ENCODE measurements at places on chromosomes 7 and 10. TPM values are rescaled to one million over a fixed set of nuclear protein-coding genes. Genes with fewer than 3 reads are reported as not detected.

Gene PPP1R9A
- 2.6 TPM for total RNA-seq

Gene PDE1C
- total RNA-seq = 24.2 TPM

Gene ITPRID1
- not detected for total RNA-seq

Gene MKX
- 0.39 TPM for total RNA-seq

Gene IFIT1
- total RNA-seq = 17.3 TPM

Gene TET1
- 0.21 TPM for total RNA-seq

GRCh38 chr7:117654780-117655179 lies 175.0 kb downstream of the CFTR start:
- DNase-seq = no peak

- no peak for DNase-seq
Measured at GRCh38 chr10:30744106-30744505, 114.6 kb upstream of the LYZL2 start.

DNA sequence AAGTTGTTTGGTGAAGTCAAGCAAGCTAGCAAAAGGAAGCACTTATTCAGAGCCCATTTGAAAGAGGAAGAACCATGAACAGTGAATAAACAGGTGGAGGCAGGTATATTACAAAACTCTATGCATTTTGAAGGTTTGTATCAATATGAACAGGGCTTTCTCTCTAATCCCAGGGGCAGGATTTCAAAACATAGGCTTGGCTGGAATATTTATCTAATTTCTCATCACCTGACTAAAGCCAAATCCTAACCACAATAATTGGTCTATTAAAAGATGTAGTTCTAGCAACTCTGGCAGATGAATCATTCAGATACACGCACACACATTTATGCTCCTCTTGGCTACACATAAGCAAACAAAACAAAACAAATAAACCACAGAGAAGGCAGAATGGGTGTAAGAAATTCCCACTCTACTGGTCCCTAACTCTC lies 554.4 kb downstream of the INHBA start:
- DNase-seq = peak; percentile 81

- no peak for DNase-seq
Measured at GRCh38 chr7:150820578-150821198, 20.1 kb downstream of the TMEM176A start.

DNA sequence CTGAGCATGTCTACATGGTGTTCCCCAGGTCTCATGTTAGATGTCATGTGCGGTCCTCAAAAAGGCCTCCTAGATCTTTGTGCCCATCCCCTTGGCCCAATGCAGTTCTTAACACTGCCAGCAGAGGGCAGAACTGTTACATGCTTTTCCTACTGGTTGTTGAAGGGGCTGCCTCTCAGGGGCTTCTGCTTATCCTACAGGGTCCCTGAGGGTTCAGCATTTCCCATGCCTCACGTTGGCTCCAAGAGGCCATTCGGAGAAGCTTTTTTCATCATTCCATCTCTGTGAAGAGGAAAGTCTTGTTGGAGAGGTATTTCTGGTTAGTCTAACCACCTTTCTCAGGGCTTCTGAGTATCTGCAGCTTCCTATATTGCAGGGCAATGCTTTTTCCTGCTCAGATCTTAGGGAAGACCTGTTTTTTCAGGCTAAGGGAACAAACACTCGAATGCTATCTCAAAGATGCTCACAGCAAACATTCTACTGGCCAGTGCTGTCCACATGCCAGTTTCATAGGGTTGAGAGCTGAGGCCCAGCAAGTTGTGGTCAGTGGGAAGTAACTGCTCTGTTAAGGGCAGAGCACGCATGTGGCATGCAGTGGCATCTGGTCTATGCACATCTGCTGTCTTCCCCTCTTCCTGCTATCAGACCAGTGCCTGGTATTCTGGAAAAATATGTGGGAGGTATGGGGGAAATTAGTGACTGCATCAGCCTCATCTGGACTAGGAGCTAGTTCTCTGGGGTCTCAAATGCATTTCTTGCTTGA lies 31.5 kb downstream of the MBL2 start:
- DNase-seq = peak; percentile 3

DNA sequence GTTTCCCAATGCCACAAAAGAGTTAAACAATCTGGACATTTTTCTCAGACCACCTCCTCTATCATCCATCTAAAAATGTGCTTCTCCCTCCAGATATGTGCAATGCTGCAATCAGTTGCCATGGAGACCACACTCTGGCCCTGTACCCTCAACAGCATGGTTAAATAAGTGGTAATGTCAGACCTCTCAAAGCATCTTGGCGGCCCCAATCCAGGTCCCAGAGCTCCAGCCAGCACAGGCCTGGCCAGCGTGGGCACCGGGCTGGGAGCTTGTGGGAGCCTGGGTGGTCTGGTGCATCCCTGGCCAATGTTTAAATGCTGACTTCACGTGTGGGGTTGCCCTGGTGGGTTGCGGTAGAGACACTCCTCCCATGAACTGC lies 362.9 kb upstream of the ZNF32 start:
- no peak for DNase-seq

GRCh38 chr7:107165341-107165740 lies 3.5 kb upstream of the HBP1 start:
- no peak for DNase-seq

- no peak for DNase-seq
Measured at GRCh38 chr10:130394832-130395231, 258.6 kb downstream of the GLRX3 start.

DNA sequence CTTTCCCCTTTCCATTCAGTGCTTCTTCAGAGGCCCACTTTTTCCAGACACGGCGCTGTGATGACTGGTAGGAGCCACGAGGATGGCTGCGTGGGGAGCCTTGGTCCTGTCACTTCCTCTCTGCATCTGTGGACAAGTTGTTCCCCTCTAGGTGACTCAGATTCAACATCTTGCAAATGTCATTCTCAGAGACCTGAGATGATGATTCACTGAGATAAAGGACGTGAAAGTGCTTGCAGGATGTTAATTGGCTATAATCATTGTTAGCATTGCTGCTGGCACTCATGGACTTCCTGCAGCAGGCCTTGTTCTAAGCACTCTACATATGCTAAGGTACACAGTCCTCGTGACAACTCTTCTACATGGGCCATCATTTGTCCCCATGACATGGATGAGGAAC lies 489.8 kb upstream of the ZMIZ1 start:
- DNase-seq = peak; percentile 9

DNA sequence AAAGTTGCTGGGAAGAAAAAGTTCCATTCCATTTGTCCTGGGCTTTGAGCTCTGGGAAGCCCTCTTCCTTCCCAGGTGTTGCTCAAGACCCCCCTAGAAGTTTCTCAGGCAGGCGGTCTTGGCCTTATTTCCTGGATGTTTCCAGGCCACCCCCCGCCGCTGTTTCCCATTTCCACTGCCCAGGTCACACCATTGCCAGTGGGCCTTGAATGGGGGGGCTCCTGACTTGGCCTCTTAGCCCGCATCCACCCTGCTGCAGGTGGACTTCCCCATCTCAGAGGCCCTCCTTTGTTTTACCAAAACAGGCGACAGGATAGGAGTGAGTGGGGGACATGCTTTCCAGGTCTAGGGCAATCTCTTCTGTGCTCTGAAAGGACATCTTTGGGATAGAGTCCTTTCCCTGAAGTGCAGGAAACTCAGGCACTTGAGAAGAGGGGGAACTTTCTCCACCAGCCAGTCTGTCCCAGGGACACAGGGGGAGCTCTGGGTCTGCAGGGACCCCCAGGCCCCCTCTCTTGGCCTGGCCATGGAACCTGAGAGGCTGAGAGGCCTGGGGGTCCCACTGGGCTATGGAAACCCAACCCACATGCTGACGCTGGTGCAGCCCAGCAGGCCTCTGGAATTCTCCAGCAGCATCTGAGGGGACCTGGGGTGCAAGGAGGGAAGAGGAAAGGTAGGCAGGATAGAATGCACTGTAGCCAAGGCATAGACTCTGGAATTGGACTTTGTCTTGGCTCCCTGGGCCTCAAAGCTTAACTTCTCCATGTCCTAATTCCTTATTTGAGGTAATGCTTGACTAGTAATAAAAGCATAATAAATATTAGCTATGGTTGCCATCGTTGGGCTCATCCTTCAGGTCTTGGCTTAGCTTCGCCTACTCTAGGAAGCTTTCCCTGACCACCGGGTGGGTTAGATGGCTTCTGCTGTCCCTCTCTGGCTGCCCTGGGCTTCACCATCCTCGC lies 17.6 kb downstream of the NEURL1 start:
- no peak for DNase-seq
